ENCODE measurements at places on chromosomes 13 and 19. TPM values are rescaled to one million over a fixed set of nuclear protein-coding genes. Genes with fewer than 3 reads are reported as not detected.
A peak's percentile ranks its signal among the peaks of the same experiment; 100 is the strongest.

- DNase-seq: peak; percentile 77
Measured at GRCh38 chr19:18435842-18436670, 1.9 kb downstream of the ISYNA1 start.

- no peak for DNase-seq
Measured at GRCh38 chr19:3272952-3273351, 48.5 kb downstream of the CELF5 start.

- DNase-seq: no peak
Measured at GRCh38 chr19:18999896-19000620, 33.3 kb downstream of the SUGP2 start.

DNA sequence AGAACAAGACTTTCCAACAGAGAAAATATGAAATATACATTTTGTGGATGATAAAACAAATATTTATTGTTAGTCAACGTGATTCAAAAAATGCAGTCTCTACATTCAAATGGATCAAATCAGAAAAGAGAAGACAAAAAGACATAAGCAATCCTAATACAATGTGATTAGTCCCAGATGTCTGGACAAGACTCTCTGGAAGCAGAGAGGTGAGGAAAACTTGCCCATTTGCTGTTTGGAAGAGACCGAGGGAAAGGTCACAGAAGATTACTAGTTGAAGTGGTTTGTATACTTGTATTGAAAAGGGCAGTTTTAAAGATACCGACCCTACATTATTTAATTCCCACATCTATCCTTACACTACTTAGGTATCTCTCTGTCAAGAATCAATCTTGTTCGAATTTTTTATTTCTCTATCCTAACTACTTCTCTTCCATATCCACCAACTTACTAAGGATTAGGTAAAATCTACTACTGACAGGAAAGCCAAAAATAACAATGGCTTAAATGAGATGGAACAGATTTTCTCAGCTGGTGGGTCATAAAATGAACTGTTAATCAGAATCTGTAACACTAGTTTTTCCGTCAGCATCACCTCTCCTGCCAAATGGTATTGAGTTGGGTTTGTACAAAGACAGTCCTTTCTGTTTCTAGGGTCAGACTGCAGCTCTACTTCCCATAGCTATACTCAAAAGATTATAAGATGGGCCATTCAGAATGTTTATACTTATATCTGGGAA lies 497.1 kb downstream of the DCT start:
- no peak for DNase-seq

The CBARP gene
- 0.77 TPM for total RNA-seq

- DNase-seq: no peak
Measured at GRCh38 chr19:44668985-44669764, 2.1 kb upstream of the CEACAM19 start.

- peak; percentile 68 for DNase-seq
Measured at GRCh38 chr19:38663156-38663651, 15.8 kb downstream of the ACTN4 start.

Data from spleen (tissue), 13 donors.